ENCODE measurements at places on chromosomes 3 and 15. TPM values are rescaled to one million over a fixed set of nuclear protein-coding genes. Genes with fewer than 3 reads are reported as not detected.

PPP2R3A gene
- 0.33 TPM for total RNA-seq

GRCh38 chr3:60948488-60948887 is 302.8 kb downstream of the FHIT start:
- no peak for DNase-seq

GRCh38 chr3:141955175-141955574 is 78.7 kb downstream of the ATP1B3 start:
- DNase-seq: no peak

LSMEM2 gene
- total RNA-seq: not detected

ISL2 gene
- total RNA-seq: 0.19 TPM

DNA sequence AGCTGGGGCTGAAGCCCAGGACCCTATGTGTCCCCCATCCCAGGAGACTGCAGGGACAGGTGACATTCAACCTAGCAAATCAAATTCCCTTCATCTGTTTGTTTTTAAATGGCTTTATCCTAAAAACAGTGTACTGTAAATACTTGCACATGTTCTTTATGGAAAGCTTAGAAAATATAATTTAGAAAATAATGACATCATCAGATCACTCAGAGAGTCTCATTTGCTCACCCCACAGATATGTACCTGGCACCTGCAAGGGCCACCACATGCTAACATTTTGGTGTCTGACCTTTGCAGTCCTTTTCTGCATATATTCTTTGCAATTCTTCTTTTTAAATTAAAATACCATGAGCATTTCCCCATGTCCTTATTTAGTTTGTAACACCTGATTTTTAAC is 58.6 kb upstream of the FGD5 start:
- no peak for DNase-seq

GRCh38 chr3:66507423-66508260 is 6.8 kb upstream of the LRIG1 start:
- no peak for DNase-seq

- DNase-seq: no peak
Observed at GRCh38 chr3:16090024-16090423, 84.5 kb upstream of the GALNT15 start.

SLCO3A1 gene
- 10.8 TPM for total RNA-seq

- no peak for DNase-seq
Observed at GRCh38 chr15:66802025-66803001, 100.3 kb downstream of the SMAD6 start.

CCR3 gene
- not detected for total RNA-seq

DNA sequence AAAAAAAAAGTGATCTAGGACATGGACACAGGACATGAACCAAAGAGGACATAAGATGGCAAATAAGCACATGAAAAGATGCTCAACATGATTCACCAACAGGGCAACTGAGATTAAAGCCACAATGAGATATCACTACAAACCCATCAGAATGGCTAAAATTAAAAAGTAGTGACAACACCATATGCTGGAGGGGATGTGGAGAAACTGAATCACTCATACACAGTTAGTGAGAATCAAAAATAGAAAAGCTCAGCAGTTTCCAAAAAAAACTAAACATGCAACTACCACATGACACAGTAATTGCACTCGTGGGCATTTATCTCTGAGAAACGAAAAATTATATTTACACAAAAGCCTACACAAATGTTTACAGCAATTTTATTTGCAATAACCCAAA is 27.9 kb upstream of the ACKR4 start:
- DNase-seq: no peak

SI gene
- total RNA-seq: not detected

All from activated CD4-positive, alpha-beta memory T cell treated with anti-CD3 and anti-CD28 coated beads for 36 hours (primary cell).